Gastrocnemius medialis (tissue), 4 donors: ENCODE measurements at places on chromosomes 7 and 10. TPM values are rescaled to one million over a fixed set of nuclear protein-coding genes. Genes with fewer than 3 reads are reported as not detected.

DNA sequence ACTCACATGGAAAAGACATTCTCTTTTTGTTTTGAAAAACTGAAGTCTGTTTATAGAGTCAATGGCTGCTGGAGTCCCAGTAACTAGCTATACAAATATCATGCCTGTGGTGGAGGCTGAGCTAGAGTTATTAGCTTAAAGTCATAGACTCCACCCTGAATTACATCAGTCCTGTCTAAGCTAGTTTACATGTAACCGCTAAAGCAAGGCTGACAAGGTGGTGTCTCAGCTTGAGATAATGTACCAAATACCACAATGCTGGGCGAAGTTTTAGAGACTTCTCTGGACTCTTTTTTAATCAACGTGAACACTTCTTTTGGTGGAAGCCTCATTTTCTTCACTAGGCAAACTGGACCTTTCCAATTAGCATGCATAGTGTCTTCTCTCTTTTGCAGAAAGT, 219.4 kb downstream of the ANK3 start:
- no peak for DNase-seq

DNA sequence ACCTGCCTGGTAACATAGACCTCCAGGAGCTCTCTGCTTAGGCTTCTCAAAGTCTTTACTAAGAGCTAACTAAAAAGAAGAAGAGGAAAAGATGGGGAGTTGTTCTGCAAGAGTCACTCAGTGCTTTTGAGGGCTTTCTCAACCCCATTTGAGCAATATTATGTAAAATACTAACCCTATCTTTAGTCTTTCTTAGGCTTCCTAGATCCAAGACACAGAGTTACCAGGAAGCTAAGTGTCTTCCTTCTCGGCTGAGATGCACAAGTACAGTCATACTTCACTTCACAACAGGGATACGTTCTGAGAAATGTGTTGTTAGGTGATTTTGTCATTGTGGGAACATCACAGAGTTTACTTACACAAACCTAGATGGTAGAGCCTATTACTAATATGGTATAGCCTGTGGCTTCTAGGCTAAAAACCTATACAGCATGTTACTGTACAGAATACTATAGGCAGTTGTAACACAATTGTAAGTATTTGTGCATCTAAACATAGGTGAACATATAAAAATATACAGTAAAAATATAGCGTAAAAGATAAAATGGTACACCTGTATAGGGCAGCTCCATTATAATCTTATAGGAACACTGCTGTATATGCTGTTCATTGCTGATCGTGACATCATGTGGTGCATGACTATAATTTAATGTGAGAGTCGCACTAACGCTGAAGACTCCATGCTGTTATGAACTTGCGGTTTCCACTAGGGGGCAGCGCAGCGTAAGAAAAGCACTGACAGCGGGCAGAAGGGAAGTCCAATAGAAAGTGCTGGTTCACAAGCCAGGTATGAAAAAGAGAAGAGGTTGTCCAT, 16.3 kb downstream of the ANKRD22 start:
- DNase-seq = peak; percentile 54

DNA sequence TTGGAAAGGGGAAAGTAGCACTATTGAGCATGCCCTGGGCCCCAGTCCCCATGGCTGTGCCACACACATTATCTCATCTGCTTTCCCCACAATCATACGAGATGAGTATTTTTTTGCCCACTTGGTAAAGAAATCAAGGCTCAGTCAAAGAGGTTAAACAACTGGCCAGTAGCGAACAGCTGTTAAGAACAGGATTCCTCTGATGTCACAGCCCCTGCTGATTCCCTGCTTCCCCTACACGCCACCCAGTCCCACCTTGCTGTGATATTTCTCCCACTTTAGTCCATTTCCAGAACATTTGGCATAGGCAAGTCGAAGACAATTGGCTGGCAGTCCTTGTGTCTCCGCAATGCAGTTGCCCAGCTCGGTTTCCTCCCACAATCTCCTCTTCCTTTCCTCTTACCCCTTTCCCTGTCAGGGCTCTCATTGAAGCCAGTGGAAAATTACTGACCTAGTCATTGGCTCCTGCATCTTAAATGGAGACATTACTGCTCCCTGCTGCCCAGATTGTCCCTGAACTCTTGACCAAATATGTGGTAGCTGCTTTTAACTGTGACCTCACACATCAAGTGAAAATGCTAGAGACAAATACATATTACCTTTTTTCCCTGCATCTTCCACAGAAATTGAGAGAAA, 56.5 kb upstream of the EEPD1 start:
- DNase-seq = peak; percentile 42

DNA sequence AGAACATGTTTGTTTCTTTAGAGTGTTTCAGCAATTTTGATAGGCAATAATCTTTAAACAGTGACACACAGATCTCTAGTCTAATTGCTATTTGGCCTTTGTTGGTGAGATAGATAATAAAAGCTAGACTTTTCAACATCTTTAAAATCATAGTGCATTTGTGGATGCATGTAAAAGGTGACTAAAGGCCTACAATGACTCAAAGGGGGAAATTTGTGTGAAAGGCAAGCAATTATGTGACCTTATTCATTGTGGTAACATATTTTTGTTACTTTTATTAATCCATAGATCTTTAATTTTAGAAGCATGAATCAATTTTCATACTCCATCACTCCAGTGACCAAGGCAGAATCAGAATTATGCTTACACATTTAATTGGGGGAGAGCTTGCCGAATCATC, 299.7 kb downstream of the DGKB start:
- DNase-seq = no peak

GRCh38 chr7:52436278-52436677, 599.2 kb upstream of the POM121L12 start:
- no peak for DNase-seq

UCMA gene
- not detected for total RNA-seq

MOGAT3 gene
- not detected for total RNA-seq

LRMDA gene
- total RNA-seq = 1.3 TPM

DNA sequence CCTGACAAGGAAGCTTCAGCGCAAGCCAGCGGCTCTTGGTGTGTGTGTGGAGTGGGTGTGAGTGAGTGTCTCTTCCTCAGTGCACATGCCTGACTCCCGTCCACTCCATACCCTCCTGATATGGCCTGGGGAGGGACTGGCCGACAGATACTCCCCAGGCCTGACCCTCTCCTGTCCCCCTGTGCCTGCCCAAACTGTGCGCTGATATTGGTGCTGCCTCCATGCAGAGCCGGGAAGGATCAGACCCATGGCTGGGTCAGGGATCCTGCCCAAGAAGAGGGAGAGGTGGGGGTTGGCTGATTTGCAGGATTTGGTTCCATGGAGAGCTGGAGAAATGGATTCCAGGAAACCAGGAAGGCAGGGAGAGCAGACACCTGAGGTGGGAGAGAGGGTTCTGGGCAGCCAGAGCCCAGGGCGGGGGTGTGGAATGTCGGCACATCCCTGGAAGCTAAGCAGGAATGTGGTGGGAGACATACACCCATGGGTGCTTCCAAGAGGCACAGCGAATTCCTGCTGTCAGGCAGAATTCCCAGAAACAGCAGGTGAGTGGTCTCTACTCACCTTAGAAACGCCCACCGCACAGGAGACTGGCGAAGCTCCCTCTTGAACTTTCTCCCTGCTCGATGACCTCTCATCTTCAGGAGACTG, 6.3 kb downstream of the CALML5 start:
- no peak for DNase-seq

- no peak for DNase-seq
These were observed 22.6 kb downstream of the PLAC9 start for GRCh38 chr10:80154978-80155695.

DNA sequence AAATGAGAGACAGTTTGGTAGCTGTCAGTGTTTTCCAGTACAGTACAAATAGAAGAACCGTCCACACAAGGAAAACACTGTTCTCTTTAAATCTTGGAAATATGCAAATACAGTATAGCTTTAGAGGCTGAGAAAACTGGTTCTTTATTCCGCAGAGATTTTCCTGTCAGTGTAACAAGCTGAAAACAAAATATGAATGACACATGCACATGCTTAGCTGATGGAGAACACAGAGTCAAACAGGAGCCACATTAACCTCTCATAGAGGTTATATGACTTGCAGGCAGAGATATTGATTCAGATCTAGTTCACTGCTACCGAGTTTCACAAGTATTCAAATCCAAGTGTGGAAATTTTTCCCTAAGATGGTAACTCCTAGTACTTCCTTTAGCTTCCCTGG, 135.2 kb upstream of the C1QL3 start:
- no peak for DNase-seq

ING3 gene
- total RNA-seq = 9.9 TPM

SPDYE2 gene
- not detected for total RNA-seq

GRCh38 chr10:104286939-104287338, 18.0 kb downstream of the GSTO2 start:
- DNase-seq = no peak

CNTNAP2 gene
- total RNA-seq = not detected

DNA sequence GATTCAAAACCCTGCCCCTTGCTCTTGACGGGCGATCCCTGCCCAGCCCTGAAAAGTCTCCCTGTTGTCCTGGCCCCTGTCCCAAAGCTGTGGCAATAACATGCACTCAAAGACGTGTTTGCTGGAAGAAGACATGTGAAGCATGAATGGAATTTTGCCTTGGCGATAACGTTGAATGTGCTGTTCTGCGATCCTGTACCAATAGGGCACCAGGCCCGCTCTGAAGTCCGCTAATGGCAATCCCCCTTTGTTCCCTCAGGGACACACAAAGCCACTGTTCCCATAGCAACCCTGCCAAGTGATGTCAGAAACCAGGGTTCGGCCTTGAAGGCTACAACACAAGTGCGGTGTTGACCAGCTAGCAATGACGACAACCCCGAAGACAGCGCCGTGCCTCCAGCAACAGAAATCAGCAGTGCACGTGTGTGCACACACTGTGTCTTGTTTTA, 284.6 kb downstream of the KLF6 start:
- DNase-seq = peak; percentile 59

DNA sequence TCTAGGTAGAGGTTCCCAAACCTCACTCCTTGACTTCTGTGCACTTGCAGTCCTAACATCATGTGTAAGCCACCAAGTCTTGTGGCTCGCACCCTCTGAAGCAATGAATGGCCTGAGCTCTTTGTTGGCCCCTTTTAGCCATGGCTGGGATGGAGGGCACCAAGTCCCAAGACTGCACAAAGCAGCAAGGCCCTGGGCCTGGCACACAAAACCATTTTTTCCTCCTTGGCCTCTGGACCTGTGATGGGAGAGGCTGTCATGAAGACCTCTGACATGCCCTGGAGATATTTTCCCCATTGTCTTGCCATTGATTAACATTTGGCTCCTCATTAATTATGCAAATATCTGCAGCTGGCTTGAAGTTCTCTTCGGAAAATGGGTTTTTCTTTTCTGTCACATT, 60.3 kb upstream of the MALRD1 start:
- DNase-seq = no peak

DNA sequence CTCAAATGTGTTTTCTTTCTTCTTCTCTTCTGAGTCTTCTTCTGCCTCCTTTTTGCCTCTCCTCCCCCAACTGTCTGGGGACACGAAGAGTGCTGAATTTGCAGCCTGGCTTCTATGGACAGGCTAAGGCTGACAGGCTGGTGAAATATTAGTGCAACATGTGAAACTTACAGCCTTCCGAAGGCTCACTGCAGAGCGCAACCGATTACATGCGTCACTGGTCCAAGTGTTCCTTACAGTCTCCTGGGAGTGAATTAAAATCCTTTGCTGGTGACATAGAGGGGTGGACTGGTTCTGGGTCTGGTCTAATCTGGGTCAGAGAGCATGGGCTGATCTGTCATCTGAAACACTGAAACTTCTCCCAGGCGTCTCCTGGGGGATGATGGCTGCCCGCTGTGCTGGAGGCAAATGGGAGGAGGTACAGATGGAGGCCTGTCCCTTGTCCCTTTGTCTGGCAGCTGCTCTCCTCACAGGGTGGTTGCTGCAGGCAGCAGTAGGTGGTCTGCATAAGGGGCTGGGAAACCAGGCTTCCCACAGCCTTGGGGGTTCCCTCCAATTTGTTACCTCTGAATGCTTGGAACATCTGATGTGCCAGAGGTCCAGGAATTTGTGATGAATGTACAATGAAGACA, 143.8 kb upstream of the BMPER start:
- peak; percentile 34 for DNase-seq

- no peak for DNase-seq
These were observed 448.5 kb upstream of the ANKRD30A start for GRCh38 chr10:36676756-36677430.

DNA sequence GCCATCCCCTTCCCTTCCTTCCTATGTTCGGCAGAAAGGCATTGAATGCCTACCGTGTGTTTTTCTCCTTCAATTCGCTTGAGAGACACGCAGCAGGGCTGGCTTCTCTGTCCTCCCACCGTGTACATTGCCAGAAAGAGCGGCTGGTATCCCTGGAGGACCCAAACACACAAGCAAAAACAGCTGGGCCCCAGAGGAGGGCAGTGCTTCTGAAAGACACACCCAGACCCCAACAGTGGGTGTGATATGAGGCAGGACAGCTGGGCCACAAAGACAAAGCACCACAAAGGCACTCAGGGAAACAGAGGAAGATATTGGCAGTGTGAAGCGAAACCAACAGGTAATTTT, 133.1 kb upstream of the SH2B2 start:
- no peak for DNase-seq

- no peak for DNase-seq
These were observed 174.7 kb upstream of the TCF7L2 start for GRCh38 chr10:112775381-112775780.

DNA sequence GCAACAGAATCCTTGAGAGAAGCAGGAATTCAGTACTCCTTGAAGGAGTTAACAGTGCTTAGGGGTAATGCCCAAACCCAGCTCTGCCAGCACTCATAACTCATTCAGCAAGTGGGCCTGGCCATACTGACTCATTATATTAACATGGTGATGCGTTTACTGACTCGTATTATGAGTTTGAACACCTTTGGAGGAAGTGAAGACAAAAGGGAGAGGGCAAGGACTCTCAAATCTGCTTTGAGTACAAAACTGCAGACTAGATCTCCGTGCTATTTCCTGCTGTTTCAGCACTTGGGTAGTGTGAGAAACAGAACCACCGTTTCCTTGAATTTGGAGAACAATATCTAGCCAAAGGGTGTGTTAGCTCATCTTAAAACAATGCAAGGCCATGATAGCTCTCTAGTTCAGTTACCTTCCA, 30.8 kb downstream of the SLC16A9 start:
- no peak for DNase-seq
